GM12878 (cell line): ENCODE measurements at places on chromosomes 5 and 9. TPM values are rescaled to one million over a fixed set of nuclear protein-coding genes. Genes with fewer than 3 reads are reported as not detected.

Gene GRXCR2
- total RNA-seq, result not detected in 2 replicates

DNA sequence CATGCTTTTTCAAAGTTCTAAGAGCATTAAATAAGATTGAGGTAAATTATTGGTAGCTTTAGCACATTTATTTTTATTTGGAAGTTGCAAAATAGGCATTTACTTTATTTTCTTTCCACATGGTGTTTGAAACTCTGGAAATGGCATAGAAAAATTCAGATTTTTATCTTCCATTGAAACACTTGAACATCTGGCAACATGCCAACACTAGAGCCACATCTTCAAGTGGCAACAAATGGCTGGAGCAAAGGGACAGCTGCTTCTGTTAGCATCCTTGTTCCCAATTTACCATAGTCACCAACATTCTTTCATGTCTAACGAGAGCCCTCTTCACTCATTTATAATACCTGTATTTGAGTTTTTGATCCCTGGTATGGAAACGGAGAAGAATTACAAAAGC lies 539.9 kb downstream of the ZNF608 start:
- no peaks in the 10 kb centered on the region for H3K27me3 ChIP-seq
- DNase-seq, result no peak
- no peak overlapping the region for H3K27ac ChIP-seq
- no peaks in the 10 kb centered on the region for H3K36me3 ChIP-seq
- H3K4me3 ChIP-seq, result no peak overlapping the region
- no peaks in the 10 kb centered on the region for H3K4me1 ChIP-seq

DNA sequence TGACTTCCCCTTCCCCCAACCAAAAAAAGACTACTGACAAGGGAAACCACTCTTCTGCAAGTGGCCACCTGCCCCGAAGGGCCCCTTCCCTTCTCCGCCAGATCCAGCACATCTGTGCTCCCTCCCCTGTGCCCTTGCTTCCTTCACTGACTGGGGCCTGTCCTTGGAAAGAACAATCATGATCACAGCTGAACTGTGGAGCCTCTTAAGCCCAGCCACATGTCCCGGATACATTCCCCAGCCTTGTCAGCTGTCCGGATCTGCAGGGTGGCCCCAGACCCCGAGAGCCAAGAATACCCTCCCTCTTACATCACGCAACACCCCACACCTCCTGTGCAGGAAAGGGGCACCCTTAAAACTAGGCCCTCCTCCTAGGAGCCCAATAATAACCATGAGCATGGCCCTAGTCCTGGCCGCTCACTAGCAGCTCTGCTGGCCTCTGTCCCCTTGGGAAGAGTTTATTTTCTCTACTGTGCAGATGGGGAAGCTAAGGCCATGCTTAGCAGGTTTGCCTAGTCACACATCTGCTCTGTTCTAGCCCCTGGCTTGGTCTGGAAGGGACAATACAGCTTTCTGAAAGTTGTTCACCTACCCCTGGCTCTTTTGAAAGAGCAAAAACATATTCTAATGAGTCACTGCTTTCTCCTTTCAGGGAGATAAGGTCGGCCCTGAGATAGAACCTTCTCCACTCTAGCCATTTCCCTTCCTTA lies 3.8 kb downstream of the SPRY4 start:
- peaks cover 4% of the 10 kb centered on the region; the same call in 1 of the 2 replicates for H3K27me3 ChIP-seq
- H3K27ac ChIP-seq, result peak overlapping the region; percentile 50
- no peak for DNase-seq
- H3K4me3 ChIP-seq, result peak overlapping the region; percentile 50; the same call in 1 of the 2 replicates

Gene FGF1
- total RNA-seq, result not detected in 2 replicates

Gene ISOC1
- 25.3 and 29.7 TPM in 2 replicates for total RNA-seq

GRCh38 chr5:179558932-179559283 lies 8.6 kb downstream of the RUFY1 start:
- H3K4me3 ChIP-seq, result peak overlapping the region; percentile 68
- no peak for DNase-seq
- H3K4me1 ChIP-seq, result peaks cover 3% of the 10 kb centered on the region
- H3K27me3 ChIP-seq, result no peaks in the 10 kb centered on the region
- H3K36me3 ChIP-seq, result no peaks in the 10 kb centered on the region; the same call in 1 of the 2 replicates

DNA sequence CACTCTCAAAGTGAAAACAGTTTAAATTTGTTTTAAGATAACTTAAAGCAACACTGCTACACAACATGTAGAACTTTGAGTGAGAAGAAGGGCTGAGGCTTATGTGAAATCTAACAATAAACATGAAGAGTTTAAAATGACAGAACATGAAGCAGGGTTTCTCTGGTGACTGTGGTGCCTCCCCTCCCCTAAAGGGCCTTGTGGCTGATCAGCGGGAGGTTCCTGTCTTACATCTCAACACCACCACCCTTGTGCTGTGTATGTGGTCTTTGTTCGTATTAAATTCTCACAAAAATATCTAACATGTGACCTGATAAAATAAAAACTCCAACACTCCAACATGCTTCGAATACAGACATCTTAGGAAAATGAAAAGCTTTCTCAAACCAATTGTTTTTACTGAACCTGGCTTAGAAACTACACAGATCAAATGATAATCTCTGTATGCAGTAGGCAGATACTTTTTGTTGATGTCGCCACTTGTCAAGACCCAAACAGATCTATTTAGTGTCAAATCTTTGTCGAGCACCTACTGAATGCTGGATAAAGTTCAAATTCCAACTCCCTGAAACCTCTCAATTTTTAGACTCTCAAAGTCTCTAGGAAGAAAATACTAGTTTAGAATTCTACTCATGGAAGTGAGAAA lies 9.9 kb upstream of the IQGAP2 start:
- DNase-seq, result no peak
- H3K4me3 ChIP-seq, result no peak overlapping the region
- no peaks in the 10 kb centered on the region for H3K36me3 ChIP-seq
- no peaks in the 10 kb centered on the region for H3K27me3 ChIP-seq
- no peak overlapping the region for H3K27ac ChIP-seq
- no peaks in the 10 kb centered on the region for H3K4me1 ChIP-seq

DNA sequence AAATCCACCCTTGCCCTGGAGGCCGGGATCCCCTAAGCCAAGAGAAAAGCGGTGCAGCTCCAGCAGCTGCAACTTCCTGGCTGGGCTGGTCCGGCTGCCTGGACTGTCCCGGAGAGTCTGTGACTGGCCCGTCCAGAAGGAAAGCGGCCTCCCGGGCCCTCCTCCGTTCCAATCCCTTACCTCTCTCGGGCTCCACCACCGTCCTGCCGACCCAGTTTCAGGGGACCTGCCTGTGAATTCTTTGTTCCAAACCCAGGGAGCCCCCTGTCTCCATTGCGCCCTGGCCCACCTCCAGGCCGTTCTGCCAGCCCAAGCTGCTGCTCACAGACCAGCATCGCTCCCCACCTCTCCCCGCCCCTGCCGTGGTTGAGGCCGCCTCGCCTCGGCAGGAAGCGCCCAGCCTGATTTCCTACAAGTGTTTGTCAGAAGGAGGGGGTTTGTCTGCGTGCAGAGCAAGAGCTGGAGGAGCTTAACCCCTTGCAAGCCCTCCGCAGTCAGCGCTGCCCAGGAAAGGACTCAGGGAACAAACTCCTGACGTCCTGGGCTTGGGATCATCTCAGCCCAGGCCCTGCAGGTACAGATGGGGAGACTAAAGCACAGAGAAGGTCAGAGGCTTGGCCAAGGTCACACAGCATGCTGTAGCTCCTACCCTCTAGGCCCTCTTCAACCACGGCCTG lies at the start of gene AKNA:
AKNA (minus strand) TSS at position 303 of the 677 bp plus-strand sequence. CDS start 6,649 bp downstream, outside the sequence.
- H3K4me1 ChIP-seq, result peaks cover 77% of the 10 kb centered on the region
- no peak for DNase-seq

- H3K36me3 ChIP-seq, result no peaks in the 10 kb centered on the region
- no peaks in the 10 kb centered on the region for H3K27me3 ChIP-seq
- peaks cover 7% of the 10 kb centered on the region for H3K4me1 ChIP-seq
- no peak for DNase-seq
- H3K4me3 ChIP-seq, result no peak overlapping the region
Measured at GRCh38 chr5:55601204-55601618, 66.4 kb upstream of the PLPP1 start.

DNA sequence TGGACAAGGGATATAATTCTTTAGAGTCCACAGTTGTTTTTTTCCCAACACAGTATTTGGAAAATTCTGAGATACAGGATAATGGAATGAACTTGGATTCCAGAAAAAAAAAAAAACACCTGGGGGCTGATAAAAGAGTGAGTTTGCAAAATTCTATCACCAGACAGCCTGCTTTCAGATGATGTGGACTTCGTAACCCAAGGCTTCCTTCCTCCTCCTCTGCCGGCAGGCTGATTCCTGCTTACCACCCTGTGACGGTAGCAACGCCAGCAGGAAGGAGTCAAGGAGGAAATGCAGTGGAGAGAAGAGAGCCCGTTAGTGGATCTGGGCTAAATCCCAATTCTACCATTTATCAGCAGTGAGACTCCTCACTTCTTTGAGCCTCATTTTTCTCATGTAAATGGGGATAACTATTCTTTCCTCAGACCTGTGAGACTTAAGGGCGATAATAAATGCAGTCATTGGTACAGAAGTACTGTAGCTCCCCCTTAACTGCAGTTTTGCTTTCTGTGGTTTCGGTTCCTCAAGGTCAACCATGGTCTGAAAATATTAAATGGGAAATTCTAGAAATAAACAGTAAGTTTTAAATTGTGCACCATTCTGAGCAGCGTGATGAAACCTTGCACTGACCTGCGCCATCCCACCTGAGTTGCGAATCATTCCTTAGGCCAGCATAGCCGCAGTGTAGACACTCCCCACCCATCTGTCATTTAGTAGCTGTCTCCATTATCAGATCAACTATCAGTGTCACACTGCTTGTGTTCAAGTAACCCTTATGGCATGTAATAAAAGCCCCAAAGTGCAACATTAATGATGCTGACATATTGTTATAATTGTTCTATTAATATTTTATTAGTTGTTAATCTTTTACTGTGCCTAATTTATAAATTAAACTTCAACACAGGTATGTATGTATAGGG lies 71.4 kb downstream of the DCP2 start:
- peaks cover 11% of the 10 kb centered on the region for H3K4me1 ChIP-seq
- no peak overlapping the region for H3K27ac ChIP-seq
- no peaks in the 10 kb centered on the region for H3K27me3 ChIP-seq
- DNase-seq, result peak; percentile 45
- H3K36me3 ChIP-seq, result no peaks in the 10 kb centered on the region

- H3K4me1 ChIP-seq, result no peaks in the 10 kb centered on the region
- H3K36me3 ChIP-seq, result no peaks in the 10 kb centered on the region
- H3K4me3 ChIP-seq, result no peak overlapping the region
- DNase-seq, result no peak
- H3K27ac ChIP-seq, result no peak overlapping the region
Measured at GRCh38 chr5:41656597-41656996, 146.2 kb upstream of the PLCXD3 start.

Gene PNPLA7
- 0.43 and 0.85 TPM in 2 replicates for total RNA-seq

Gene C5orf52
- not detected in 2 replicates for total RNA-seq
